MG63 (cell line): ENCODE measurements at places on chromosomes 7 and 10.

DNA sequence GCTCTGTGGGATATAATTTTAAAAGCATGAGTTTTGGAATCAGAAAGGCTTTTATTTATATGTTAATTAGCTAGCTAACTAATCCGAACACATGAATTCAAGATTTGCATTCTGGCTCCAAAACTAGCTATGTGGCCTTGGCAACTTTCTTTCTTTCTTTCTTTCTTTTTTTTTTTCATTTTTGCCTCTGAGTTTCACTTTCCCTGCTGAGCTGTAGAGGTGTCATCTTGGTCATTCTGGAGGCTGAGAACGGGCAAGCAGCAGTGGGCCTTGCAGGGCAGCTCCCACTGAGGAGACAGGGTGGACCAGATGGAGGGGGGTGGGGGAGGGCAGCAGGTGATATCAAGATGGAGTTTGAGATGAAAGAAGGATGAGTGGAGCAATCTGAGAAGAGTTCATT, 24.8 kb upstream of the SFMBT2 start:
- no peak for DNase-seq

- no peak for DNase-seq
Measured at GRCh38 chr10:1679821-1680650, 57.3 kb downstream of the ADARB2 start.

DNA sequence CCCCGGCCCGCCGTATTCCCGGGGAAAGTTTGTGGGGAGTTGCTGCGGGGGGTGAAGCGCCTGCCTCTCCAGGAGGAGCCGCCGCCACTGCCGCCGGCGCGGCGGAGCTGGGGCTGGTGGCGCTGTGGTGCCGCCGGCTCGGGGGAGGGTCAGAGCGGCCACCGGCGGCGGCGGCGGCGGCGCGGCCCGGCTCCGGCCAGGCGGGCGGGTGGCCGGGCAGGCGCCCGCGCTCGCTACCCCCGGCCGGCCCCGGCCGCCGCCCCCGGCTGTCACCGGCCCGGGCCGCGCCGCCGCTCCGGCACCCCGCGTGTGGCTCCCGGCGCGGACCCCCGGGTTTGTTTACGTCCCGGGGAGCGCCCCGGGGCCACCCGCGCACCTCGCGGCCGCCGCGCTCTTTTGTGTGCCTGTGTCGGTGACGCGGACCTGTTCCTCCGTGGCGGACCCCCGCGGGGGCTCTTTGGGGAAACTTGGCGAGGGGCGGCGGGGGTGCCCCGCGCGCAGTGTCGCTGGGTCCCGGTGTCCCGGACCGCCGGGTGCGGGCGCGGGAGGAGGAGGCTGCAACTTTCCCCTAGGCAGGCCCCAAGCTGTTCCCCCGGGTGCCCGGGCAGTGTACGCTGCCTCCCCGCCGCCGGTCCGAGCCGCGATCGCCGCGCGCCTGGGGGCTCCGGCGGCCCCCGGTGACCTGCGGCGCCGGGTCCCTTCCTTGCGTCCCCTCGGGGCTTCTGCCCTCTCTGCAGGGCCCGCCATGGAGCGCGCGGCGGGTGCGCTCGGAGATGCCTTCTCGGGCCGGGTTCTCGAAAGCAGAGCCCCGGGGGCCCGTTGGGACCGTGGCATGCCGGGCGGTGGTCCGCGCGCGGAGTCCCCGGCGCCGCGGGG, 593 bp upstream of the CUX1 start:
- DNase-seq: no peak

DNA sequence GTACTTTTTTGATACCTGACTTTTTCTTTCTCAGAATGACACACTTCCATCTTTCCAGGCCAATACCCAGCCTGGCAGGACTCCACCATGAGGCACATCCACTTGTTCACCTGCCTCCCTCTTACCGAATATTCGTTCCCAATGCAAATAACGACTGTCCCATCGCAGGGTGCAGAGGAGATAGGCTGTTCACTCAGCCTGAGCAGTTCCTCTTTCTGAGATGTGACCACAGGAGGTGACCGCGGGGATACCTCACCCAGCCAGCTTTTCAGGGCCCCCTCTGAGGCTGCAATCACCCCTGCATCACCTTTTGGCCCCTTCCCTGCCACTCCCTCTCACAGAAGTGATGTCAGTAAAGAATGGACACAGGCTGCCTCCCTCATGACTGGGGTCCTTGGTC, 28.3 kb downstream of the PTPRN2 start:
- DNase-seq: no peak

DNA sequence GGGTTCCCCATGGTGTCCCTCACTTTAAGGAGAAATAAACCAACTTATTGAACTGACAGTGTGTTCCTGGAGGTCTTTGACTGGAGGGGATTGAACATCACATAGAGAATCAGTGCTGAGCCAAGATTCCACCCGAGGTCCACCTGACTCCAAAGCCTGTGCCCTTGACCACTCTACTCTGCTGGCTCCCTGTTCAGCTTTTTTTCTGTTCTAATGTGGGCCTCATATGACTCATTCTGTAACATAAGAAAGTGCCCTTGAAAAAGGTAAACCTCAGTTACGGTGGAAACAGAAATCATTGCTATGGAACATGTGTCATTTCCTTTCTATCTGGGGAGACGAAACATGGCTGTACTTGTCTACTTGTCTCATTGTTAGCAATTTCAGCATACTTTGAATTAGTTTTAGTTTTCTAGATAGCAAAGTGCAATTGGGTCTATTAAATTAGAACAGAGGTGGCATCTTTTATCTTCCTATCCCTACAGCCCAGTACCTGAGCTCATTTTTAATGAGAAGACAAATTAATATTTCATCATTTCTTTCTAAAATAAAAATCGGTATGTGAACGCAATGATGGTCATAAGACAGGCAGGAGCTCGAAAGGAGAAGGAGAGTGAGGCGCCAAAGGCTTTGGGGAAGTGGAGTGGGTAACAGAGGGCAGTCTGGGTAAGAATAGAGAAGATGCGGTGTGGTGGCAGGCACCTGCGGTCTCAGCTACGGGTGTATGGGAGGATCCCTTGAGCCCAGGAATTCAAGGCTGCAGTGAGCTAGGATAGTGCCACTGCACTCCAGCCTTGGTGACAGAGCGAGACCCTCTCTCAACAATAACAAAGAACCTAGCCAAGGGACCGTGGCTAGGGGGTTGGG, 1.5 kb downstream of the GSDME start:
- DNase-seq: no peak
